ENCODE measurements at places on chromosomes 16 and 17. TPM values are rescaled to one million over a fixed set of nuclear protein-coding genes. Genes with fewer than 3 reads are reported as not detected.
A peak's percentile ranks its signal among the peaks of the same experiment; 100 is the strongest.

- DNase-seq: no peak
These were observed 33.2 kb upstream of the RPH3AL start for GRCh38 chr17:385836-386140.

GRCh38 chr17:82320956-82321927 is 3.8 kb upstream of the CD7 start:
- DNase-seq: peak; percentile 54

The CES3 gene
- 0.10 TPM for total RNA-seq

The CRYBA1 gene
- total RNA-seq: not detected

GRCh38 chr17:67471118-67471517 is 94.0 kb downstream of the PITPNC1 start:
- no peak for DNase-seq

GRCh38 chr17:2962236-2962635 is 101.2 kb downstream of the OR1D5 start:
- no peak for DNase-seq

- DNase-seq: no peak
These were observed 4.5 kb downstream of the PMP22 start for GRCh38 chr17:15260376-15261257.

The VAT1 gene
- total RNA-seq: 36.7 TPM

The MT1A gene
- total RNA-seq: not detected

DNA sequence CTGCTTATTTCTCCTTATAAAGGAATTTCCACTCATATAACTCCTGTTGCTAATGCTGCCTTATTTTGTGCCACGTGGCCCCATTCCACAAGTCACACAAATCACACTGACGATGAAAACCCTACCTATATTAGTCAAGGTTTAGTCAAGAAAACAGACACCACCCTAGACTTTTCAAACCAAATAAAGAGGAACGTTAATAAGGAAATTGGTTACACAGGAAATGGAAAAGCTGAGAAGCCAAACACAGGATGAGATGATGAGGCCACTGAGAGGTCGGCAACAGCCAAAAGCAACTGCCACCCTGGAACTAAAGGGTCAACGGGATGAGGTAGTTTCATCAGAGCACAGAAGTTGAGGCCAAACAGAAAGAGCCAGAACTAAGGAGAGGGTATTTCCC is 47.3 kb upstream of the ALOX12 start:
- no peak for DNase-seq

The TGFB1I1 gene
- 0.58 TPM for total RNA-seq

The PIPOX gene
- total RNA-seq: 8.7 TPM

DNA sequence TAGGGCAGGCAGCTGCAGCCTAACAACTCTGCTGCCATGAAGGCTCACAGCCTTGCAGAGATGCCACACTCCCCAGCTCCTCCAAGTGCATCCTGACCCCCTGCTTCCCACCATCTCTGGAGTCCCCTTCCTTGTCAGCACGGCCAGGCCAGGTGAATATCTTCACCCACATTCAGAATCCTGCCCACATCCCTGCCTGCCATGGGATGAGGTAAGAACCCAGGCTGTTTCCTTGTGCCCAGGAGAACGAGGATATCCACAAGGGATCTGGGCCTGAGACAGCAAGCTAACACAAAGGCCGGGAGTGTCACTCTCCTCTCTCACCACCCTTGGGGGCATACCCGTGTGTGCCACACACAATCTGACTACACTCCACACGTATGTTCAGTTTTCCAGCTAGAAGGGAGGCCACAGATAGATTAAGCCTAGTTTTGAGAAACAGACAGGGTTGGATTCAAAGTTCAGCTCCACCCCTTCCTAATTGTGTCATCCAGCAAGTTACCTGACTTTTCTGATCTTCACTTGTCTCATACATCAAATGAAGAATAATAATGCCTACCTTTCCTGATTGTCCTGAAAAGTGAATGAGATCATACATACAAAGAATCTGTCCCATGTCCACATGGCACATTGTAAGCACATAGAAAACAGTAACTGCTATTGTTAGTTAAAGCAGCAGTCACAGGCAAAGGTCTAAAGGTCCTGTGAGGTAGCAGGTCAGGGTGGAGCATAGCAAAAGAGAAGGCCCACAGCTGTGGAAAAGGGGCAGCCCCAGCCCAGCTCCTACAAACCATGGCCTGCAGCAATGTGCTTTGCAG is 17.4 kb upstream of the SUPT4H1 start:
- no peak for DNase-seq

DNA sequence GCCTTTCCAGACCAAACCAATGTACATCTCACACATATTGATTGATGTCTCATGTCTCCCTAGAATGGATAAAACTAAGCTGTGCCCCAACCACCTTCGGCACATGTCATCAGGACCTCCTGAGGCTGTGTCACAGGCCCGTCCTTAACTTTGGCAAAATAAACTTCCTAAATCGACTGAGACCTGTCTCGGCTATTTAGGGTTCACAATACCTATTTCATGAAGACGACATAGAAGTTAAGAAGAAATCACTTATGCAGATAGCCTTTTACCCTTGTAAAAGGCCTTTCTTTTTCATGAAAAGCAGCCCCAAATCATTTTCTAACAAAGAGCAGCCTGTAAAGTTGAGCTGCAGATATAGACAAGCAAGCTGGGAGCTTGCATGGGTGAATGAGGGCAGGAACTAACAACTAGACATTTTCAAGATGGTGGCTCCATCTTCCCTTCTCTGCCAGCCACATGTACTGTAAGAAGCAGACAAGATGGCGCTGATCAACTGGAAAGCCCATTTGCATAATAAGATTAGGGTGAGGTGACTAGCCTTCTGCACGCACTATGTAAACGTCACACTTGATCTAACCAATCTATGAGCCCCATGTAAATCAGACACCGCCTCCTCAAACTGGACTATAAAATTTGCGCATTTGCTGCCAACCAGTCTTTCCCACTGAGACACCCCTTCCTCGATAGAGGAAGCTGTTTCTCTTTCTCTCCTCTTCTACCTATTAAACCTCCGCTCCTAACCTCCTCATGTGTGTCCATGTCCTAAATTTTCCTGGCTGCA is 4.7 kb upstream of the KDM8 start:
- DNase-seq: no peak

GRCh38 chr17:51032850-51033249 is 87.8 kb downstream of the SPAG9 start:
- DNase-seq: no peak

The NDE1 gene
- 138 TPM for total RNA-seq

- DNase-seq: no peak
These were observed 7.2 kb downstream of the MRPL58 start for GRCh38 chr17:75019710-75020109.

GRCh38 chr17:75454193-75454592 is 2.2 kb upstream of the TMEM94 start:
- DNase-seq: no peak

GRCh38 chr17:48726114-48726915 is 2.2 kb downstream of the HOXB13 start:
- no peak for DNase-seq

DNA sequence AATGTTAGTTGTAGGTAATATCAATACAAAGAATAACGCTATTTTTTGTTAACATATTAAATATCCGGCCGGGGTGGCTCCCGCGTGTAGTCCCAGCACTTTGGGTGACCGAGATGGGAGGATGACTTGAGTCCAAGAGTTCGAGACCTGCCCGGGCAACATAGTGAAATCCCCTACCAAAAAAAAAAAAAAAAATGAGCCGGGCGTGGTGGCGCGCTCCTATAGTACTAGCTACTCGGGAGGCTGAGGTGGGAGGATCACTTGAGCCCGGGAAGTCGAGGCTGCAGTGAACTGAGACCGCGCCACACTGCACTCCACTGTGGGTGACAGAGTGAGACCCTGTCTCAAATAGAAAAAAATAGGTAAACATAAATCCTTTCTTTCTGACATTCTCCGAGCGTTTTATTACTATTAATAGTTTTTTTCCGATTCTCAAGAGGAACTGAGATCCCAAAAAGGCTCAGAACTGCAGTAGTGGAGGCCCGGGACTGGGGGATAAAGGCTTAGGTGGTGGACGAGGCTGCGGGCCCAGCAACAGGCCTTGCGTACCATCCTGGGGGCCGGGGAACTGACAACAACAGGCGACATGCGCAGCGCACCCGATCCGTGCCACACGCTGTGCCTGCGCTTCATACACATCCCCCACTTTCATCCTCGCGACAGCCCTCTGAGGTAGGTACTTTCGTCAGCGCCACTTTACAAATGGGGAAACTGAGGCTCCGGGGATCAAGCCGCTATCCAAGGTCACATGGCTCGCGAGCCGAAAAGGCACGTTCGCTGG is 919 bp downstream of the N4BP1 start:
- peak; percentile 21 for DNase-seq

GRCh38 chr16:17571499-17572093 is 100.8 kb upstream of the XYLT1 start:
- no peak for DNase-seq

- no peak for DNase-seq
These were observed 43.1 kb downstream of the PIK3R5 start for GRCh38 chr17:8922451-8922850.

DNA sequence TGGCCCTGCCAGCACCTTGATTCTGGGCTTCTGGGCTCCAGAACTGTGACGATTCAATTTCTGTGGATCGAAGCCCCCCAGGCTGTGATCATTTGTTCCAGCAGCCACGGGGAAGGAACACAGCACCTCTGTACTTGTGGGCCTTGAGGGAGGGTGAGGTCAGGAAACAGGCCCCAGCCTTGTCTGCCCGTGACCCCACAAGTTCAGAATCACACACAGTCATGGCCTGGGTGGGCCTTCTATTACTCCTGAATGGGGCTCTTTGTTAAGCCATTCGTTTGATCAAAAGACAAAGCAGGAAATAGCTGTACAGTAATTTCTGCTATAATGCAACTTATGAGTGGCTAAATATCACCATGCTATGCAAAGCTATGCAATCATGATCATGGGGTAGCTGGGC is 10.1 kb downstream of the ST6GALNAC2 start:
- DNase-seq: no peak

The TNFRSF13B gene
- 1.5 TPM for total RNA-seq

DNA sequence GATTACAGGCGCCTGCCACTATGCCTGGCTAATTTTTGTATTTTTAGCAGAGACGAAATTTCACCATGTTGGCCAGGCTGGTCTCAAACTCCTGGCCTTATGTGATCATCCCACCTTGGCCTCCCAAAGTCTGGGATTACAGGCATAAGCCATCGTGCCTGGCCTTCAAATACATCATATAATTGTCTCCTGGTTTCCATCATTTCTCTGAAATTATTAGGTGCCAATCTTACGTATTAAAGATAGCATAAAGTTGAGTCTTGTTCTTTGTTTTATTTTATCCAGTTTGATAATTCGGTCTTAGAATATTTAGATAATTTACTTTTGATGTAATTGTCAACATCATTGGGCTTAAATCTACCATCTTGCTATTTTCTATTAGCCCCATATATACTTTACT is 32.8 kb upstream of the TMEM92 start:
- no peak for DNase-seq

The MYH2 gene
- total RNA-seq: not detected

The ALOX12B gene
- total RNA-seq: 1.5 TPM

- no peak for DNase-seq
These were observed 43.5 kb downstream of the TEX2 start for GRCh38 chr17:64219571-64219970.

- DNase-seq: no peak
These were observed 251.8 kb downstream of the HAPSTR1 start for GRCh38 chr16:9343276-9343675.

DNA sequence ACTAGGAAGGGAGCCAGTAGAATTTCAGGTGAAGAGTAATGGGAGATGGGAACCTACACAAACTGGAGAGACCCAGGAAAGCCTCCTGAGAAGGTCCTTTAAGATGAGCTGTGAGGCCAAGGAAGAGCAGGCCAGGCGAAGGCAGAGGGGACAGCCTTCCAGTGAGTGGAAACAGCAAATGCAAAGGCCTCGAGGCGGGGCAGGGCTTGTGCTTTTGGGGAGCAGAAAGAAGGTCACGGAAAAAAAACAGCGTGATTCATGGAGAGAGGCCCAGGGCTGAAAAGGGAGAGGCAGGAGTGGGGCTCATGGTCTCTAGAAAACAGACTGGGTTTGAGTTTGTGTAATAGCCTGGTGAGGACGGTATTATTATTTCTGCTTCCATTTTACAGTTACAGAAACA is 386.5 kb upstream of the ASIC2 start:
- DNase-seq: no peak

DNA sequence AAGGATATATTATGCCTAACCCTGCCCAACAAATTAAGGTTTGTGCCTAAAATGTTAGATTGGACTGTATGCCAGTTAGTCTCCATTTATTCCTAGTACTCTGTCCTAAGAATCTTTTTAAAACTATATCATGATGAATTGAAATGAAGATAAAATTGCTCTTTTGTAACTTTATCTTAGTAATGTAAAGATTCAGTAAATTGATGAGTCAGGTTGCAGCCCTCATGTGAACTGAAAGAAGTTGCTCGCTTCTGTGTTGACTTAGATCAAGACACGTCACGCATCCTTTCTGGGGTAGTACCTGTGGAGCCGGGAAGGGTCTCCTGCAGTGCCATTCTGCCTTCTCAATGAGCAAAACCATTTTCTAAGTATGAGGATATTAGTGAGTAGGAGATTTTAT is 63.3 kb downstream of the GAN start:
- DNase-seq: no peak

GRCh38 chr16:54511222-54511731 is 224.7 kb upstream of the IRX3 start:
- no peak for DNase-seq

The SLC13A2 gene
- not detected for total RNA-seq

DNA sequence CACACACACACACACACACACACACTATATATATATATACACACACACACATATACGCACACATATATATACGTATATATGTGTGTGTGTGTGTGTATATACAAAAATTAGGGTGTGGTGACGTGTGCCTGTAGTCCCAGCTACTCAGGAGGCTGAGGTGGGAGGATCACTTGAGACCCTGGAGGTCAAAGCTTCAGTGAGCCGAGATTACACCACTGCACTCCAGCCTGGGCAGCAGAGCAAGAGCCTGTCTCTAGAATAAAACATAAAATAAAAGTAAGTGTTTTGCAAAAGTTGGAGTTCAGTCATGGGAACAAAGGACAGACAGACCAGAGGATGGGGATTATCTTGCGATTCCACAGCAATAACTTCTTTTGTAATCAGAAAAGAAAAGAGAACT is 10.8 kb downstream of the NUPR1 start:
- no peak for DNase-seq

The P2RX1 gene
- 1.6 TPM for total RNA-seq

The CD19 gene
- 6.9 TPM for total RNA-seq

DNA sequence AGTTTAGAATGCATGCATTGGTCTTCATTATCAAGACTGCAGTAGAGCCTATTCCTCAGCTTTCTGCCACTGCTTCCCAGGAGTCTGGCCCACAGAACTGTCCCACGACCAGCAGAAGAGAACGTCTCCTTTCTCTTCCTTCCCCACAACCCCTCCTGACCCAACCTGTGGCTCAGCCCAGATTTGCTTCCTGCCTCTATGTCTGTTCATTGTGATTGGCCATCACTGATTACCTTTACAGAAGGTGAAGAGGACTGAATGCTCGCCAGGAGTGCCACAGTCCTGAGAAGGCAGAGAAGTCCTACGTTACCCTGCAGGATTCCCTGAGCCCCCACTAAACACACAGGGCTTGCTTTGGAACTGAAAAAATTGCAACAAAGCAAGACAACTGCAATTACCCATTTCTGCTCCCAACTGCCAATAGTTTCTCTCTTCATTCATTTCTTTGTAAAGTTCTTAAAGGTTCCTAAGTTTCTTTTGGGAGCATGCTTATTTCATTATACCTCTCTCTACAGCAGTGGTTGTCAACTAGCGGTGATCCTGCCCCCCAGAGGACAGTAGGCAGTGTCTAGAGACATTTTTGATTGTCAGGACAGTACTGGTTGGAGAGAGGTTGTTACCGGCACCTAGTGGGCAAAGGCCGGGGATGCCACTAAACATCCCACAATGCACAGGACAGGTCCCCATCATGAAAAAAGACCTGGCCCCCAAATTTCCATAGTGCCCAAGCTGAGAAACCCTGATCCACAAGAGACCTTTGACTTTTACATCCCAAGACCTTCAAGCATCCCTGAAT is 4.5 kb upstream of the NAT9 start:
- DNase-seq: no peak
